Activated naive CD4-positive, alpha-beta T cell (primary cell): ENCODE measurements at places on chromosomes 6 and 20.

- no peak for DNase-seq
Observed at GRCh38 chr6:81049425-81050042, 702.9 kb downstream of the TENT5A start.

GRCh38 chr20:6769903-6770785 is 2.7 kb downstream of the BMP2 start:
- no peak for DNase-seq

GRCh38 chr20:62305765-62306413 is 3.1 kb downstream of the ADRM1 start:
- no peak for DNase-seq

DNA sequence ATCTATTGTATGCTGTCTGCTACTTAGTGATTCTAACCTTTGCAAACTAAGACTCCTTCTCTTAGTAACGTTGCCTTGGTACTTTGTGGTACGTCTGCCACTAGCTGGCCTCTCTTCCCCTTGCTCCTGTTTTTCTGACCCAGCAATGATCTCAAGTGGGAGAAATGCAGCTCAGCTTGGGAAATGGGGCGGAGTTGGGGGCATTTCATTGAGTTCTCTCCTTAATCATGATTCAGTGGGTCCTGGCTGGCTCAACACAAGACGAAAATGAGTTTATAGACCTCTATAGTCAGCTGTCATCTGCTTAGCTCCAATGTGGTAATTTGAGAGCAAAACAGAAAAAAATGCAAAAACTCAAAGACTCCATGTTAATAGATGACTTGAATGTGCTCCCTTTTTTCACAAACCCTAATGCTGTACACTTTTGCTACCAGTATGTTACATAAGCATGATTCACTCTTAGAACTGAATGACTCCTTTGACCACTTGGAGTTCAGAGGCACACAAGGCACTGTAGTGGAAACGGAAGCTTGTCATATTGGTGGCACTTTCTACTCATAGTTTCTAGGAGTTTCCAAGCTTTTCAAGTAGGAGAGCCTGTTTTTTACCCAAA is 55.3 kb upstream of the SOX4 start:
- no peak for DNase-seq

- DNase-seq: no peak
Observed at GRCh38 chr6:69238067-69238466, 558.7 kb downstream of the LMBRD1 start.

GRCh38 chr20:39829256-39829655 is 859.8 kb downstream of the MAFB start:
- no peak for DNase-seq

DNA sequence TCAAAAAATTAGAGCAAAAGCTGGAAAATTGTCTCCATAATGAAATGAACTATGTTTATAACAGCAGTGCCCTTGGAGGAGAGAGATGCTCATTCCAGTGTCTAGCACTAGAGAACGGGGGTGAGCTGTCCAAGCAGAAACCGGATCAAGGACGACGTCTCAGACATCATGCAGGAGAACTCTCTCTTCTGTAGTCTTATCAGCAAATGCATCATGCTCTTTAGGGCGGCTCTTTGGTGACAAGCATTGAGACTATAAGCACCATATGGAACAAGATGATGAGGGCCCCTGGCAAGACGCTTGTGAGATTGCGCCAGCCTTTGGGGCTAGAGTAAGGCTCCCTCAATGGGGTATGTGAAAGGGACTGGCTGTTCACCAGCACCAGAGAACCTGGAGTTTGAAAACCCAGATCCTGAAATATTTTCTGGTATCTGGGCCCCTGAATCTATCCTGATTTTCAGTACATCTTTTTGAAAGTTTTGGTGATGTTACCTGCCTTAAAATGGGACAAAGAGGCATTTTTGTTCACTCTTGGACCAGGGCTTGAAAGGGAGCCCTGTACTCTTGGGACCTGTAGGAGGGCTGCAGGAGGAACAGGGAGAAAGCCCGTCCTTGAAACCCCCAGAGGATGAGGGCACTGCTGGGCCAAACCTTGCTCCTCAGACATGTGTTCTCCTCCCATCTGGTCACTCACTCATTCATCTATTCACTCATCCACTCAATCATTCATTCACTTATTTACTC is 127.6 kb downstream of the TTLL2 start:
- DNase-seq: no peak

GRCh38 chr6:1644516-1645060 is 34.9 kb downstream of the FOXC1 start:
- no peak for DNase-seq

GRCh38 chr6:35605600-35605999 is 83.1 kb downstream of the FKBP5 start:
- no peak for DNase-seq

DNA sequence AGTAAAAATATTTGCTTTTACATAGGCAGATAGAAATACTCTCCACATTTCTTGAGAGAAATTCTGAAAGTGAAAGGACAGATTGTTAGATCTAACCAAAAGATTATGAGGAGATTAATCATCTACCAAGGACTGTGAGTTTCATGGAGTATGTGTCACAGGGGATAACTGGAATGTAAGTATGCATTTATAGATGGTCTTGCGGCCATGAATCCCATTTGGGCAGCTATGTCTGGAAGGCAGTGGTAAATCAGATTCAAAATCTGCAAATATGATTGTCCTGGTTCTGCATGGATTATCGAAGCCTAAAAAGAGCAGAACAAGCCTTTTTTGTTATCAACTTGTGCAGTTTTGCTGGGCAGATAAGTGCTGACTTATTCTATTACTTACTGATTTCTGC is 293.8 kb downstream of the RFPL4B start:
- DNase-seq: no peak

GRCh38 chr6:159594750-159595117 is 98.3 kb downstream of the SOD2 start:
- no peak for DNase-seq

DNA sequence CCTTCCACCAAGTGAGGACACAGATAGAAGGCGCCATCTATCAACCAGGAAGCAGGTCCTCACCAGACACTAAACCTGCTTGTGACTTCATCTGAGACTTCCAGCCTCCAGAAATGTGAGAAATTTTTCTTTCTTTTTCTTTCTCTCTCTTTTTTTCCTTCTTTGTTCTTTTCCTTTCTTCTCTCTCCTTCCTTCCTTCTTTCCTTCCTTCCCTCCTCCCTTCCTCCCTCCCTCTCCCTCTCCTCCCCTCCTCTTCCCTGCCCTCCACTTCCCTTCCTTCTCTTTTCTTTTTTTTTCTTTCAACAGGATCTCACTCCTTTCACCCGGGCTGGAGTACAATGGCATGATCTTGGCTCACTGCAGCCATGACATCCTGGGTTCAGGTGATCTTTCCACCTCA is 37.4 kb upstream of the MCUR1 start:
- DNase-seq: no peak

DNA sequence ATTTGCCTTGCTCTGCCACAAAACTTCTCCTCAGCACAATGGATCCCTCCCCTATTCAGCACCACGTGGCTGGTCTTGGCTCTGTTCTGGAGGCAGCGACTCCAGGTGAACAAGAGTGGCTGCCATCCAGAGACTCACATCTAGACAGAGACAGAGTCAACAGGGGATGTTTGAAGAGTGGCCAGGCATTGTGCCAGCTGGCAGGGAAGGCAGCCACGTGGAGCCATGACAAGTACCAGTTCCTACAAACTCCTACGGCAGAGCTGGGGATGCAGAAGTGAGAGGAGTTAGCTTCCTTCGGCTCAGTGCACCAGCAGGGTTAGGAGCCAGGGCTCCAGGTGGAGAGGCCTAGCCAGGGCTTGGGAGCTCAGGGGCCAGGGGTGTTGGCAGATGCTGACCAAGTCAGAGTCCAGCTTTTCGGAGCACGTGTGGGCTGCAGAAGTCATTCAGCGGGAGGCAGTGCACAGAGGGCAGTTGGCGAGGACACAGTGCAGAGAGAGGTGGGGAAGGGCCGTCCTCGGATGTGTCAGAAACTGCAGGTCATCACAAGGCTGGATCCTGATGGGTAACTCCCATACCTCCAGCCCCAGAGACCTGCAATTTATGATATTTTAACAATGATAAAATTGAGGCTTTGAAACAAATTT is 171.7 kb upstream of the PDE10A start:
- no peak for DNase-seq

- no peak for DNase-seq
Observed at GRCh38 chr20:32609111-32609773, 24.1 kb upstream of the NOL4L start.

DNA sequence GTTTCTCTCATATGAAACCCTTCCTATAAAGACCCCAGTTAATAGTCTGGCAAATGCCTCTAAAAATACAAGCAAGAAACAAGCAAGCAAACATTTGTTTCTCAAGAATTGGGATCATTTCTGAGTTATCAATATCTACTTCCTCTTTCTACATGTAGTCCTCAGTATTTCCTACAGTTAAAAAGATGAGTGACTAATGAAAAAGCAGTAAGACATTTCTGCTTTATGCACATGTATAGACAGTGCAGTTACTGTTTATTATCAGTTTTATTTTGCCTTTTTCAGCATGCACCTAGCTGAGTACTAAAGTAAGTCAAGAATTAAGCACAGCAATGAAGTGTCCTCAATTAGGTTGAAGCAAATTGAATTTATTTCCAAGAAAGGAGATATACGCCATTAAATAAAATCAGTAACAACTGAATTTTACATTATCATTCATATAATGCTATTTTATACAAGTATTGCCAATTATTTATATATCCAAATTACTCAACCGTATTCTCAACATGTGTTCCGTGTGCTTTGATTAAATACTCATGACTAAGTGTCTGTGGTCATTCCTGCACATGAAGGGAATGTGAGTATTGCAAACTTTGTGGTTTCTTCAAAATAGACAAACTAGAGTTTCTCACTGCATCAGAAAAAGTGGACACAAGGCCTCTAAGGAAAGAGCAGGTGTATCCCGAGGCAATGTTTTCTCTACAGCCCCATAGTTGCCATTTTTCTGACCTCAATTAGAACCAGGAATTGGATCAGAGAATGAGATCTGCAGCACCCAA is 159.3 kb upstream of the MARCKS start:
- DNase-seq: no peak

DNA sequence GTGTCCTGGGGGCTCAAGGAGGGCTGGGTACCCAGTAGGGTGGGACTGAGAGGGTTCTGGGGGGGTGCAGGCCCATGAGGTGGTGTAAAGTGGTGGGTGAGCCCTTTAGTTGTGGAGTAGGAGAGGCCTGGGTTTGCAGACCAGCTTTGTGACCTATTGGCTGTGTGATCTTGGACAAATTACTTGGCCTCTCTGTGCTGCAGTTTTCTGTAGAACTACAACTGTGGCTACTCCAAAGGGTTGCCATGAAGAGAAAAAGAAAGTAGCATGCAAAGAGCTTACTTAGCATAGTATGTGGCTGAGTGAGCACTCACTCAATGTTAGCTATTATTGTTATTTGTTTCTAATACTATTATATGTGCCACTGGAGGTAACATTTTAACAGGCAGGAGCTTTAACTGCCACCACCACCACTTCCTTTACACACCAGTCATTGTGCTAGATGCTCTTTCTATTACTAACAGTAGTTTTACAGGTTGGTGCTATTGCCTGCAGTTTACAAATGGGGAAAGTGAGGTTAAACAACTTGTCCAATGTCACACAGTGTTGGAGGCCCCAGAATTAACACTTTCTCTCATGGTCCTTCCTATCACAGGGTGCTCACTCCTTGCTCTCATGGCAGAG is 286.8 kb downstream of the DHX35 start:
- DNase-seq: no peak

- DNase-seq: no peak
Observed at GRCh38 chr6:68973066-68973465, 338.0 kb downstream of the ADGRB3 start.

DNA sequence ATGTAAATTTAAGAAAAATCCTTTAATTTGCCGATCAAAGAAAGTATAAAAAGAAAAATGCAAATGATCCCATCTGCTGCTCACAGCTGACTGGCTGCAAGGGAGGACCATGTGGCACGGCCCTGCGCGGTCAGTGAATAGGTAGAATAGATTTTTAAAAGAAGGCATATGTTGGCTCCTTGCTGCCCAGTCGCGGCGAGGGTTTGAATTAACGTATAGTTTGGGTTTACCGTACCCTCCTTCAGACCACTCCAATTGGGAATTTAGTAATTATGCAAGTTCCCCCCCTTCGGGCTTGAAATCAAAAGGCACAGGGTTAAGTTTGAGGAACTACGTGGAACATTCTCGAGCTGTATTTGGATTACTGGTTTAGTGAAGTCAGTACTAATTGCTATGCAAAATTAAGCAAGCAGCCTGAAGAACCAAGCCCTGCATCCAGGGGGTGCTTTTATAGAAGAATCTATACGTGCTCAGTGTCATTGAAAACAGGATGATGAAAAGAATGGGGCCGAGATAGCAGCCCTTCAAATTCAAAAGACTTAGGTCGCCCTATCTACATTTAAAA is 1.1 kb upstream of the BEND3 start:
- no peak for DNase-seq

- no peak for DNase-seq
Observed at GRCh38 chr6:149990661-149991471, 27.1 kb downstream of the ULBP1 start.

DNA sequence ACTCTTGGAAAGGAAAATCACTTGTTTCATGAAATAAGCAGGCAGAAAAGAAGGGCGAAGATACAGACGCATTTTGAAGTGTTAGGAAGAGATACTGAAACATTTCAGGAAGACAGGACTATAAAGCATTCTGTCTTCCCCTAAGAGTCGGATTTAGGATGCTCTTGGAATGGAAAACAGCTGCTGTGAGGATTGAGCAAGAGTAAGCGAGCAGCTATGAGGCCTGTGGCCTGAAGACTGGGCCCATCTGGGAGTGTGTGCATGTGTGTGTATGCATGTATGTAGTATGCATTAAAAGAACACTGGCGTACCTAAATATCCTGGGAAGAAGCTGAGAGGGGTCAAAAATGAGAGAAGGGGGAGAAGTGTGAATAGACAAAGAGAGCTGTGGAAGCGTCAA is 83.6 kb downstream of the SIM1 start:
- DNase-seq: no peak

DNA sequence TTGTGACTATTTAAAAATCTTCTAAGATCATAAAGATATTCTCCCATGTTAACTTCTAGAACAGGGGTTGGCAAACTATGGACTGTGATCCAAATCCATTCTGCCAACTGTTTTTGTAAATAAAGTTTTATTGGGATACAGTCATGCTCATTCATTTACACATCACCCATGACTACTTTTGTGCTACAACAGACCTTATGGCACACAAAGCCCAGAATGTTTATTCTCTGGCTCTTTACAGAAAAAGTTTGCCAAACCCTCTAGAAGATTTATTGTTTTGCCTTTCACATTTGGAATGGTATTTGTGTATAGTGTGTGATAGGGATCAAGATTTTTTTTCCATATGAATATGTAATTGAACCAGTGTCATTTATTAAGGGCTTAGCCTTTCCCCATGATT is 341.7 kb downstream of the CD83 start:
- DNase-seq: no peak

DNA sequence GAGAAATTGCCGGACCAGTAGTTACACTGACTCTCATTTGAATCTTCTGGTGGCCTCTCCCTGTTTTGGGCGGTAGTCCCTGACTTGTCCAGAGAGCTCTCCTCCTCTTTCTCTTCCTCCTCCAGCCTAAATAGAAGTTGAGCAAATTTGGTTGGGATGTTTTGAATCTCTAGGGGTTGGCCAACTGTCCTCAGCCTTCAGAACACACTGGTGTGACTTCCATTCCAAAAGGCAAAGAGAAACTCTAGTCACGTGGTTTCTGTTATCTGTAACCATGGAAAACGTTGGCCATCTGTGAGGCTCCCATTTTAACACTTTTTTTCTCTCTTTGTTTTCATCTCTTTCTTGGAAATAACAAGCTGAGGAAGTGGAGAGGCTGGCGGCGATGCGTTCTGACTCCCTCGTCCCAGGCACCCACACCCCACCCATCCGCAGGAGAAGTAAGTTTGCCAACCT is 275.3 kb downstream of the TBC1D7 start:
- DNase-seq: no peak
